ENCODE measurements at places on chromosomes 16 and 17.

GRCh38 chr16:67246756-67247191, 507 bp downstream of the FHOD1 start:
- peak; percentile 95 for DNase-seq

- peak; percentile 18 for DNase-seq
Observed at GRCh38 chr16:55839115-55839514, 6.2 kb upstream of the CES1 start.

GRCh38 chr16:57688487-57688986, 6.1 kb upstream of the DRC7 start:
- no peak for DNase-seq

DNA sequence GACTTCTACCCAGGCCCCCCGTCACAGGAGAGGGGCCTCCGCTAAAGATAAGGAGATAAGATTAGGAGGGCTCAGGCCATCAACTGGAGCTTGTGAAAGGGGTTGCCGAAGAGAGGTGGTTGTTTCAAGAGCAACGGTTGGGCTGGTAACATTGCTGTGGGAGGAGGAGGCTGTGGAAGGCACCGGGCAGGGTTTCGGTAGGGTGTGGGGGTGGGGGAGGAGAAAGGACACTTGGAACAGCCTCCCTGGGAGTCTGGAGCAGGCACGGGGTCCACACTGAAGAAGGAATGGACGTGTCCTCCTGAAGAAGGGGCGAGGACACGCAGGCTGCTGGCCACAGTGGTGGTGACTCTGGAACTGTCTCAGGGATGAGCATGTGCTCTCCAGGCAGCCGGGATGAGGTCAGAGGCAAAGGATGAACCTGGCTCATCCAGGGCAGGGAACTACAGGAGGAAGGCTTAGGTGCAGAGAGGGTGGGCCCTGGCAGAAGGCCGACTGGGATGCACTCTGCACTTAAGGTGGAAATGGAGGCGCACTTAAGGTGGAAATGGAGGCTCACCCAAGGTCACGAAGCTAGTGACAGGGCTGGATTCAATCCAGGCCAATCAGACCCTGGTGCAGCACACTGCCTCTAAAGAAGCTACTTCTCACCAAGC, 1.2 kb upstream of the EPX start:
- DNase-seq, result peak; percentile 63

DNA sequence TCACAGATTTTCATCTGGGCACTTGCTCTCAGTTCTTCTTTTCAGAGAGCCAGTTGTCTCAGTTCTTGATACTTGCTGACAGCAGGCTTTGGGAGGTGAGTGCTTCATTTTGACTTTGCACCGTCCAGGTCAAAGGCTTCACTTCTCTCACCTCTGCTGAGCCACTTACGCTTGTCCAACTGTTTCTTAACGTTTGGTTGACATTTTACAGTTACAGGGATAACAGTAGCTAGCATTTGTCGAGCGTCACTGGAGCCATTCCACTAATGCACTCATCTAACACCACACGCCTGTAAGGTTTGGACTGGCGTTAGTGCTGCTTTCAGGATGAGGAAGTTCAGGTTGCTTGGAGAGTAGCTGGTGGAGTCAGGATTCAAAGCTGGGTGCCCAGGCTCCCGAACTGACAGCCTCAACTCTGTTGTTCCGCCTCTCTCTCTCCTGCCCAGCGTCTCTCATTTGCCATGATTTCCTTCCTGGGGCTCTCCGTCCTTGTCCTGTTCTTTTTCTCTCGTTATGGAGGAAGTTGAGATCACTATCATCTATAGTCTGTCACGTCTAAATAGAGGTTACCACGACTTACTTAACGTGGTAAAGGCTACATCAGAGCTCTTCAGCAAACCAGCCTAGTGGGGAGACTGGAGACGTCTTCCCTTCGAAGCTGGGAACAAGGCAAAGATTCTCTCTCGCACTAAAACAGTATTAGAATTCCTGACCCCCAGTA, 220.8 kb downstream of the RPTOR start:
- DNase-seq, result peak; percentile 63

All from islet precursor cell (in vitro differentiated cells).